ENCODE measurements at places on chromosomes 5 and 9. TPM values are rescaled to one million over a fixed set of nuclear protein-coding genes. Genes with fewer than 3 reads are reported as not detected.

SHOC1 gene
- not detected for total RNA-seq

- no peak for DNase-seq
These were observed 92.2 kb downstream of the RASGRF2 start for GRCh38 chr5:81052325-81052724.

GRCh38 chr9:130304116-130304515, 38.6 kb downstream of the HMCN2 start:
- no peak for DNase-seq

DNA sequence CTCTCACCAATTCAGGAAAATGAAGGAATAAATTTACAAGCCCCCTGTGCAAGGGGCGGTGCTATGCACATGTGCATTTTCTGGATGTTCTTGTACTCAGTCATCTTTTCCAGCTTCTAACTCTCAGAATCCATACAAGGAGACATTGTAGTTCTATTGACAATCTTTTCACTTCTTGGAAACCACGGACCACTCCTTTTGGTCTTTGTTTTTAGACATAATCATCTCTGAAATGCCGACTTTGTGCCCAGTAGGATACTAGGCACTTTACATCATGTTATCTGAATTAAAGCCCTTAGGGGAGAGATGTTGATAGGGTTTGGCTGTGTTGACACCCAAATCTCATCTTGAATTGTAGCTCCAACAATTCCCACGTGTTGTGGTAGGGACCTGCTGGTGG, 322.6 kb upstream of the WWC1 start:
- DNase-seq, result no peak

- DNase-seq, result no peak
These were observed 33.5 kb downstream of the TLX3 start for GRCh38 chr5:171342362-171343111.

DNA sequence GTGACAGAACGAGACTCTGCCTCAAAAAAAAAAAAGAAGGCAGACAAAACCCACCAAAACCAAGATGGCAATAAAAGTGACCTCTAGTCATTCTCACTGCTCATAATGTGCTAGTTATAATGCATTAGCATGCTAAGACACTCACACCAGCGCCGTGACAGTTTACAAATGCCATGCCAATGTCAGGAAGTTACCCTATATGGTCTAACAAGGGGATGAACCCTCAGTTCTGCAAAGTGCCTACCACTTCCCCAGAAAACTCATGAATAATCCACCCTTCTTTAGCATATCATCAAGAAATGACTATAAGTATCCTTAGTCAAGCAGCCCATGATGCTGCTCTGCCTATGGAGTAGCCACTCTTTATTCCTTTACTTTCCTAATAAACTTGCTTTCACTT, 4.7 kb upstream of the BICD2 start:
- DNase-seq, result no peak

Data from GM12878 (cell line).